ENCODE measurements at places on chromosomes 6 and 20.

- no peak for DNase-seq
Measured at GRCh38 chr6:128482642-128483041, 37.8 kb downstream of the PTPRK start.

- no peak for DNase-seq
Measured at GRCh38 chr6:46626228-46626909, 26.2 kb downstream of the CYP39A1 start.

DNA sequence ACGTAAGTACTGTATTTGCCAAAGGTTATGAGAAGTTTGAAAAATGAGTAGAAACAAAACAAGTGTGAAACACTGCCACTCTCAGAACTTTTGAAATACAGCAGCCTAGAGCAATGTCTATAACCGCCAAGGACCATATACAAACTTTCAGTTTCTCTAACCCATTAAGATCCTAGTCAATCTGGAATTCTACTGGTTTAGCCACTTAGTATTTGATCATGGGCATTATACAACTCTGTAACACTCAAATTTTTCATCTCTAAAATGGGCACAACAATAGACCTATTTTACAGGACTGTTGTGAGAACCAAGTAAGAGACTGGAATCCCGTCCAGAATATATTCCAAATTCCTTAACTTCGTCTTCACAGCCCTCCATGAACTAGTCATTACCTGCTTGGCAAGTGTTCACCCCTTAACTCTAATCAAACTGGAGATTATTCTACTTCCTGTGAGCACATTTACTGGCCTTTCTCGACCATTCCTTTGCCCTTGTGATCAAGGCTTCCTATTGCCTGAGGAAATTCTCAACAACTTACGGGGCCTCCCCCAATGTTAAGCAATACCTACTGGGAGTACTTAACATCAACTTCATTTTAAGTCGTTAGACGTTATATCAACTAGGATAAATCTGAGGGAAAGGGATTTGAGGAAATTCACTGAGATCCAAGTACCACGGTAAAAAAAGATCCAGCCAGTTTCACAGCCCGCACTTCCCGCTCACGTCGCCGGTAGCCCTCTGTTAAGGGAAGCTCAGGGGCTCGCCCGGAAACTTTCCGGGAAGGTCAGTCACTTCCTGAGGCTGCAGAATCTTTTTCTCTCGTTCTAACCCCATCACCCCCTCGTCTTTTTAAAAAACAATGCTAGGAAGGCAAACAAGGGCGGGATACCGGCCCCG lies 1.1 kb downstream of the EIF2S2 start:
- DNase-seq: no peak

GRCh38 chr6:22632581-22633145 lies 63.3 kb downstream of the HDGFL1 start:
- no peak for DNase-seq

DNA sequence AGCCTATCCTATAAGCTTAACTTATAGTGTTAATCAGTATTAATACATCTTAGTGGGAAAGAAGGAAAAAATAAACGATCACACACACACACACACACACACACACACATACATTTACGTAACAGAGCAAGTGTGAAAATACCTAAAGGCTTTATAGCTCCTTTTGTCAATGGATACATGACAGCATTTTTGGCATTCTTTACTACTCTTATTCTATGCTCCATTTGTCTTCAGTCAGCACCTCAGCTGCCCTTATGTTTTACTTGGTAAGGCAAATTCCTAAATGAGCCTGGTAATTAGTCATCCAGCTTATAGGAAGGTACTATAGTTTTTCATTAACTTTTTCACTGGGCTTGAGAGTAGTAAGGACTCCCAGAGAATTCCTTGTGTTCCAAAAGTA lies 25.1 kb upstream of the SLC17A3 start:
- peak; percentile 38 for DNase-seq

DNA sequence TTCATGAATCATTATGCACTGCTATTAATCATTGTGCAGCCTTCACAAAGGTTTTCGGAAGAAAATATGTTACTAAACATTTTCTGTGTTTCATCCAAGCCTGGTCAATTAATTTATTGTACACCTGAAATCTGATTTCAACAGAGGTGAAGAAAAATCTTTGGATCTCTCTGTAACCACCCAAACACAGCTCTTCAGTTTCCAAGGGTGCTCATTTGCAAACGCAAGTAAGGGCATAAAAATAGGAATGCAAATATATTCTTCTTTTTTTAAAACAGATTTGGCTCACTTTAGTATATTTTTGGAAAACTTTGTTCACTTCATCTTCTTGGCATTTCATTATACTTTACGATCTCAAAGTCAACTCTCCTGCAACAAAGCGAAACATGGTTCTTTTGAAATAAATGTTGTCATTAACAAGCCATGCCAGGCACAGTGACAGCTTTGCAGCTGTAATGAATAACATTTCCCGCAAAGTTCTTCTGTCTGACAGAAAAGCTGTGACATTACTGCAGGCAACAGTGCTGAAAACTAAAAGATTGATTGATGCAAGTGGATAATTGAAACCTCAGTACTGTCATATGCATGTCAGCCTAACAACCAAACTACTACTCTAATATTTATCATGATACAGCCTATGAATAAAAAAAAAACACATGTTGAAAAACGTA lies 348.3 kb downstream of the FRK start:
- no peak for DNase-seq

DNA sequence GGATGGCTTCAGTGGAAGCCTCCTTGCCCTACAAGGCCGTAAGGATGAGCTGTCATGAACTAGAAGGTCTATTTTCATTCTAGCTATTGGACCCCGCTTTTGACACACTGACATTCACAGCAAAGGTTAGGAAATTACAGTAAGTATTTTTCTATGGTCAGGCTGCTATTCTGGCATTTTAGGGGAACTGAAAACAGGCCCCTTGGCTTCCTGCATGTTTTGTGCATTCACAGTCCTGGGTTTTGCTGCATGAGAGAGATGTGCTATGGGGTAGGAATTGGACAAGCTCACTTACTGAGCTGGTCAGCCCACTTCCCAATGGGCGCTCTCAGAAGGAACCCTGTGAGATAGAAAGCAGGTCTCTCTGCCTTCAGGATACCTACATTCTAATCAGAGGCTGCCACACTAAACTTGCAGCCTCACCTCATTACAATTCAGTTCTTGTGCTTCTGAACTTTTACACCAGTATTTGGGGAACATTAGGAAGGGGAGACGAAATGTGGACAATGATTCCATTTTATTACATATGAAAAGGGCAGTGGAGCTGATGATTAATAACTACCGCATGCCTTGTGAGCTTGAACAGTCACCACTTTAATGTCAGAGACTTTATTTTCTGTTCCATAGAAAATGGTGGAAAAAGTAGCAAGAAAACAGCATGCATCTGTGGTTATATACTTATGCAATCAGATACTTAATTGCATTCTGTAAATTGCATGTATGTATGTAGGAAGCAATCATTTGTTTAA lies 86.6 kb upstream of the TAB2 start:
- no peak for DNase-seq

- DNase-seq: no peak
Measured at GRCh38 chr6:106688177-106688951, 59.0 kb downstream of the QRSL1 start.

- no peak for DNase-seq
Measured at GRCh38 chr6:83216806-83217205, 23.6 kb downstream of the RWDD2A start.

GRCh38 chr20:48158014-48158413 lies 372.7 kb upstream of the SULF2 start:
- no peak for DNase-seq

DNA sequence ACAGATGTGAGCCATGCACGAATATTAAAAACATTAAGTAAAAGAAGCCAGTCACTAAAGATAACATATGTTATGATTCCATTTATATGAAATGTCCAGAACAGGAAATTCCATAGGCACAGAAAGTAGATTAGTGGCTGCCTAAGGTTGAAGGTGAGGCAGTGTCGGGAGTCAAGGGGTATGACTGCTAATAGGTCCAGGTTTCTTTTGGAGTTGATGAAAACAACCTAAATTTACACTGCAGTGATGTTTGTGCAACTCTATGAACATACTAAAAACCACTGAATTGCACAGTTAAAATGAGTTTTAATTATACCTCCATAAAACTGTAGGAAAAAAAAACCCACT lies 14.4 kb downstream of the SRPK1 start:
- DNase-seq: no peak

DNA sequence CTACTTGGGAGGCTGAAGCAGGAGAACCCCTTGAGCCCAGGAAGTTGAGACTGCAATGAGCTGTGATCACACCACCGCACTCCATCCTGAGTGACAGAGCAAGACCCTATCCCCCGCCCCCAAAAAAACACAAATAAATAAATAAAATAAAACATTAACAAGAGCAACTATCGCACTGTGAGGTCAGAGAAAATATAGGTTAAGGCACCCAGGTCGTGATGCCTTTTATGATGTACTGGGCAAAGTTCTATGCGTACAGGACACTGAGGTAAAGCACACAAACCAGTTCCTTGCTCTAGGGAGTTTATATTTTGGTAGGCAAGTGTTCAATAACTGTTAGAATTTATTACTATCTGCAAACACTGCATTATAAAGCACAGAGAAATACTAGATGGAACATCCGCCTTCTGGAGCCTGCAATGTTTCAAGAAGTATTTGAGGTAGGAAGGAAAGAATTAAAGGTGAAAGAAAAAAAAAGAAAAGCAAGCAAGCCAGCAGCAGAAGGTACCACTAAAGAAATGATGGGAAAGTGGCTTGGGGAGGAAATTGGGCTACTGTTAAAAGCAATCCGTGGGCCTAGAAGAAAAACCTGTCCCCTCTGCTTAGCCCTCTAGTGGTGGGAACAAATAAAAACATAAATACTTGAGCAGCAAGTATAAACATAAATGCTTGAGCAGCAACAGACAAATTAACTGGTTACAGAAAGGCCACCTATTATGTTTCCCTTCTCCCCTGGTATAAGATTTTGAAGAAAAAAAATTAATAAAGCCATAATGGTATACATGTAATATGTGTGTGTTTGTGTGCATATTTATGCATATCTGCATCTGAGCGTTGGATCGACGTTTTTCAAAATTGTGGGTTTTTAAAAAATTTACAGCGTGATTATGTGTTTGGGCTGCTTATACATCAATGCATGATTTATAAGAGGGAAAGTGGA lies 128.0 kb downstream of the PHACTR1 start:
- no peak for DNase-seq

- DNase-seq: no peak
Measured at GRCh38 chr6:1602049-1602713, 7.5 kb upstream of the FOXC1 start.

DNA sequence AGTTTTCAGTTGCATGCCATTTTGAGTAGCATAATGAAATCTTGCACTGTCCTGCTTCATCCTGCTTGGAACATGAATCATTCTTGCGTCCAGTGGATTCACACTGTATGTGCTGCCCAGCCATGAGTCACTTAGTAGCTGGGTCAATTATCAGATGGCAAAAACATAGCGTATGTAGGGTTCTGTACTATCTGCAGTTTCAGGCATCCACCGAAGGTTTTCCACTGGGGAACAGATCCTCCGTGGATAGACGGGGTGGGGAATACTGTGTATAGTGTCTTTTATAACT lies 61.4 kb downstream of the IL22RA2 start:
- DNase-seq: no peak

- DNase-seq: no peak
Measured at GRCh38 chr6:144936764-144937163, 651.6 kb downstream of the UTRN start.

DNA sequence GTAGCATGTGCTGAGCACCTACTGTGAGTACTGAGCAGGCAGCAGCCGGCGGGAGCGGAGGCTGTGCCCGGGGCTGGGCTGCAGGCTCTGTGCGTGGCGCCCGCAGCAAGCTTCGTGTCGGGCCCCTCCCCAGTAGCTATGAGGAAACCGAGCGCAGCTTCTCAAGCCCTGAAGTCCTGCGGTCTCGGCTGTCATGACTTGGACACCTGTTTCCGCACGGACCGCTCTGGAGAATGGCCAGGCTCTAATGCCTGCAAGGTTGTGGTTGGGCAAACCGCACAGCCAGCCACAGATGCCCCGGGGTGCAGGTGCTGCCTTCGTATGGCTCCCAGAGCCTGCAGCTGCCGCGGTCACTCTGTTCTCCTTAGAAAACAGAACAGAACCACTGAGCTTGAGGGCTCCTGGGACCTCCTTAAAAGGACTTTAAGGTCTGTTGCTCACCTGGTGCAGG lies 33.7 kb downstream of the PYGB start:
- DNase-seq: no peak

DNA sequence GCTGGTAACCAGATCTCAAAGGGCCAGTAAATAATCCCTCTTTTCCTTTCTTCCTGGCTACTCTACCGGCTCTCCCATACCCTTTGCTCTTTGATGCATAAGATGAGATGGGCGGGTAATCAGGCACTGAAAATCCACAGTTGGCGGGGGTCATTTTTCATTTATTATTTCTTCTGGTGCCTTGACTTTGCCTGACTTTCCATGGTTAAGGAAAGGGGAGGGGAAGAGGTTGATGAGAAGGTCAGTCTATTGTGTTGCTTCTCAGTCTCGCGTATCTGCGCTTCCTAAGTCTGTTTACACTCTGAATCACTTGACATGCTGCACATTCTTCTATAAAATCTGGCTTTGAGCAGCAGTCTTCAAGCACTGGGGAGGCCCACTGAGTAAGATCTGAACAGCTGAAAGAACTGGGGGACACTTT lies 121.1 kb upstream of the HDGFL1 start:
- DNase-seq: peak; percentile 77

DNA sequence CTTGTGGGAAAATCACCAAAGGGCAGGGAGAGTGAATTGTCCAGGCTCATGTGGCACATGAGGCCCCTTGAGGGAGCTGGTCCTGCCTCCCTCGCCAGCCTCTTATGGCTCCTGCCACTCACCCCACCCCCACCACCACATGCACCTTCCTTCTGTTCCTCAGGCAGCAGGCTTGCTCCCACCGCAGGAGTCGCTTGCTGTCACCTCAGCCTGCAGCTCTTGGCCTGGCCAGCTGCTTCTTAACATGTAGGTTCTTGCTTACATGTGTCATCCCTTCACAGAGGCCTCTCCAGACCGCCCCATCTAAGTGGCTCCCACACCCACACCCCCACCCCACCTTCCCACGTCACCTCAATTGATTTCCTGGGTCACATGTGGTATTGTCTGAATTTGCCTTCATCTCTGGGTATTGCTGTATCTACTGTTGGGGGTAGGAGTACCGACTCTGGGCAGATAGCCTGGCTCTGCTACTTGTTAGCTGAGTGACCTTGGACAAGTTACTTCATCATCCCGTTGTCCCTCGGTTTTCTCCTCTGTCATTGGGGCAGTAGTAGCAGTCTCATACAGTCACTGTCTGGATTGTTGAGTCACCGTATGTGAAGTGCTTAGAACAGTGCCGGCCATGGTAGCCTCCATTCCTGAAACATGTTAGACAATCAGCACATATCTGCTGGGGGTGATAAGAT lies 41.7 kb downstream of the SLC9A8 start:
- DNase-seq: no peak

Data from left renal cortex interstitium (tissue), 4 donors.